Neural progenitor cell (in vitro differentiated cells): ENCODE measurements at places on chromosomes 6 and 20.

DNA sequence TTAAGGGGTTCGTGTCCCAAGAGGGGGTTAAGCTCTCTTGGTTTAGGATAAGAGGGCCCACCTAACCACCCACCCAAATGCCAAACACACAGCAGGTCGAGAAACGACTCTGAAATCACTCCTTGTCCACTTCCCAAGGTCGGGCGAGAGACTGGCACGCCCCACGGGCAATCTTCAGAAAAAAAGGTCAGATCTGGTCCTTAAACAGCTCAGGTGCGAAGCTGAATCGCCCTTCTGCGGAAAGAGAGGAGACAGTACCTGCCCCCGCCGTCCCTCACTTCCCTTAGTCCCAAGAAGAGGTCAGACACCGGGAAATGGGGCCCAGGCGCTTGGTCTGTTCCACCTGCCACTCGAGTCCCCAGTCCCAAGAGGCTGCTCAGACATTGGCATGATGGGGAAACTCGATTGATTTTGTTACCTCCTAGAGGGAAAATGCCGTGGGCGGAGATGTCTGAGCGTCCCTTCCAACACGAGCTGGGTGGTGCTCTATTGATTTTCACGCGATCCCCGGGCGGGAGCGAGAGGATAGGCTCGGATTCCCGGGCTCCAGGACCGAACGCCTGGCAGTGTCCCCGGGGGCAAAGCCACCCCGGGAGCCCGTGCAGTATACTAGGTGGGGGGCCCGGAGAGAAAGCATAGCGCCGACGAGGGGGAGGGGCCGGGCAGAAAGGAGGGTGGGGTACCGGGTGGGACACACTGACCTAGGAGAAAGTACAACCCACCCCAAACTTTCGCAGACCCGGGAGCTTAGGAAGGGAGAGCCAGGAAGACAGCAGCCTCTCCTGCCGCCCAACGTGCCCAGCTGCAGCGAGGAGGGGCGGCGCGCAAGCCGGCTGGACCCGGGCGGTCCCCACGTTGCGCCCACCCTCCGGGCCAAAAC, 1.1 kb upstream of the SAMD5 start:
- peak; percentile 44 for DNase-seq

DNA sequence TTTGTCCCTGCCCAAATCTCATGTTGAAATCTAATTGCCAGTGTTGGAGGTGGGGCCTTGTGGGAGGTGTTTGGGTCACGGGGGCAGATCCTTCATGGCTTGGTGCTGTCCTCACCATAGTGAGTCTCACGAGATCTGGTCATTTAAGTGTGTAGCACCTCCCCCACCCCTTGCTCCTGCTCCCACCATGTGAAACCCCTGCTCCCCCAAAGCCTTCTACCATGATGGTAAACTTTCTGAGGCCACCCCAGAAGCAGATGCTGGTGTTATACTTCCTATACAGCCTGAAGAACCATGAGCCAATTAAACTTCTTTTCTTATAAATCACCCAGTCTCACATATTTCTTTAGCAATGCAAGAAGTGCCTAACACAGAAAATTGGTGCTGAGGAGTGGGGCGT, 19.9 kb upstream of the THBS2 start:
- no peak for DNase-seq

DNA sequence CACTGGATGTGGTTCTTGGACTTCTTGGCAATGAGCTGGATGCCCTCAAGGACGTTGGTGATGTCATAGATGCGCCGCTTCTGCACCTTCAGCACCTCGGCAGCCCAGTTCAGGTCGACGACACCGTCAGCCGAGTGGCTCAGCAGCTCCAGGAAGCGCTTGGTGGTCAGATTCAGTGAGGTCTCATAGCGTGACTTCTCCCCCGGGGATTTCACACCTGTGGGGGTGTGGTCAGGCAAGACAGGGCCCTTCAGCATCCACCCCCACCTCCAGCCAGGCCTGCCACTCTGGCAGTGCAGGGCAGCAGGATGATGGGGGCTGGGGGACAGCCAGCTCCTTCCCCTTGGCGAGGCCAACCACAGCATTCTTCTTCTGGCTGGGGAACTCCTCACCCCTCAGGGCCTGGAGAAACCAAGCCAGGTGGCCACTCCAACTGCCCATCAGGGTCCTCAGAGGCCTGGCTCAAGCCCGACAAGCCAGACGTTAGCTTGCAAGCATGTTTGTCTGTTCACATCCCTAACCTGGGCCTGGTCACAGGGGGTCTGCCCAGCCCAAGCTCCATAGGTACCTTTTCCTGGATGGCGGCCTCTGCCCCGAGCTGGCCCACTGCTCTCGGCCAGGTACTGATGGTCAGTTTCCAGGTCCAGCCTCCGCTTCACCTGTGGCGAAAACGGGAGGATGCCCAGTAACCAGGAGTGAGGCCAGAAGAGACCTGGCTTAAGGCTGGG, 5.7 kb upstream of the NECAB3 start:
- no peak for DNase-seq

GRCh38 chr20:42652266-42652665, 537.4 kb downstream of the PTPRT start:
- no peak for DNase-seq

DNA sequence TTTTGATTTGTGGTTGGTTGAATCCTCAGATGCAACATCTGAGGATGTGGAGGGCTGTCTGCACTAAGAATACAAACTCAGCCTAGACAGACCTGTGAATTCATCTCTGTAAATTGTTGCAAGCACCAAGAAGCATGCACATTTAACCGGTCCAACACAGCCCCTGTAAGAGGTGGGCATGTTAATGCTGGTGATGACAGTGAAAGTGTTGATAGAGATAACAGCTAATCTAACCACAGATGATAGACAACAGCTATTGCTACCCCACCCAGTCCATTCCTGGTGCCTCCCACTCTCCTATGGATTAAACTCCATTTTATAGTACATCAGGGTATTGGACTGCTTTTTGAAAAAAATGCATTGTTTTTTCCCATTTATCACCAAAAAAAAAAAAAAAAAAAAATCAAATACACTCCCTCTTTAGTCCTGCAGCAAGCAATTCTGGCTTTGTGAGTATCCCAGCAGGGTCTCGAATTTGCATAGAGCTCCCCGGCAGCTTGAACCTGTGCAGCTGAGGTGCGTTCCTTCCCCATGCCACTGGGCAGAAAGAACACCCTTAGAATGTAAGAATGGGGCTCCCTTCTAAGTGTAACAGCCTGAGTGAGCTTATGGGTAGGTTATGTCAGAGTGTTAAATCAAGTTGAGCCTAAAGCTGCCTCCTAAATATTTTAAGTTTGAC, 270.9 kb upstream of the JARID2 start:
- peak; percentile 23 for DNase-seq

DNA sequence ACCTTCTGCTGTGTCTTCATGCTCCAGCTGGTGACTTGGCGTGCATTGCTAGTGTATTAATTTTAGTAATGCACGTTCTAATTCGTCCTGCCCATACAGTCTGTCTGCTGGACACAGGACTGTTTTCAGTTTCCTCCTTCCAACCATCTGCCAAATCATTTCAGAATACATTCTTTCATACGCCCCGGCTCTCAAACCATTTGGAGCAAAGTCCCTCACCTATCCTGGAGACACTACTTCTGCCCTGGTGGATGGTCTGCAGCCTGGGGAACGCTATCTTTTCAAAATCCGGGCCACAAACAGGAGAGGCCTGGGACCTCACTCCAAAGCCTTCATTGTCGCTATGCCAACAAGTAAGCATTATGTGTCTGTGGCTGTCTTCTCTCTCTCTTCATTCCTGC, 60.5 kb downstream of the FNDC1 start:
- DNase-seq: peak; percentile 25

DNA sequence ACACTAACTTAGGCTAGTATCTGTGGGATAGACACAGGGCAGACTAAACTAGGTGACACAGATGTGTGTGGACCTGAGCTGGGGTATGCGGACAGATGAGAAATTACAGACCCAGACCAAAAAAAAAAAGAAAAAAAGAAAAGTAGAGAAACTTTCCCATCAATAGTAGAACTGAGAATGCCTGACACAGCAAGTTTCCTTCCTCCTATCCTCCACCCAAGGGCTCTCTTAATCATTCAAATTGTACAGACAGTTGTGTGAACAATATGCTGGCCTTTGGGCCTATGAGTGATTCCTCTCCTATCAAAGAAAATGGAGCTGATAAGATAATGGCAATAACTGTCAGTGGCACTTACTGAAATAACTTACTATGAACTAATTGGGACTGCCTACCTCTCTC, 226.7 kb upstream of the PRDM1 start:
- no peak for DNase-seq

DNA sequence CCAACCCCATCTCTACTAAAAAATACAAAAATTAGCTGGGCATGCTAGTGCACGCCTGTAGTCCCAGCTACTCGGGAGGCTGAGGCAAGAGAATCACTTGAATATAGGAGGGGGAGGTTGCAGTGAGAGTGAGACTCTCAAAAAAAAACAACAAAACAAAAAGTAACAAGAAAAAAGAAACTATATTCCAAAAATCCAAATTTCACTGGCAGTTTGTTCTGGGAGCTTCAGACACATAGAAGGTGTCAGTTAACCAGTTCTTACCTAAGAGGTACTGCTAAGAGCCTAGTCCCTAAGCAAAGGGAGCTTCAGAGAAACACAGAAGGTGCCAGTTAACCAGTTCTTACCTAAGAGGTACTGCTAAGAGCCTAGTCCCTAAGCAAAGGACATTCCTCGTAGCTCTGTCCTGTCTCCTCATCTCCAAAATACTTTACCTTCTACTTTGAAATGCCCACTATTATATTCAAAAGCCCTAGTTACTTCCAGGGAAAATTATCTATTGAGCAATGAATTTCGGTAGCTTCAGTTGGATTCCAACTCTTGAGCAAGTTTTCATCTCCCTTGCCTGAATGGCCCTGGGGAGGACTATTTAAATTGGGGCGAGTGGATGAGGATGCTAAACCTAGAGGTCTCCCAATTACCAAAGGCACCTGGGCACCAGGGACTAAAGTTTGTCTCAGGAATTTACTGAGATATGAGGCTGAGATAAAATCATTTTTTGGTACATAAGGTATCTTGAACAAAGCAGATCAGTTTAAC, 41.0 kb downstream of the HFE start:
- no peak for DNase-seq

GRCh38 chr20:46226602-46227001, 81.7 kb downstream of the CDH22 start:
- DNase-seq: no peak

GRCh38 chr6:116173928-116174327, 48.0 kb upstream of the COL10A1 start:
- DNase-seq: no peak

DNA sequence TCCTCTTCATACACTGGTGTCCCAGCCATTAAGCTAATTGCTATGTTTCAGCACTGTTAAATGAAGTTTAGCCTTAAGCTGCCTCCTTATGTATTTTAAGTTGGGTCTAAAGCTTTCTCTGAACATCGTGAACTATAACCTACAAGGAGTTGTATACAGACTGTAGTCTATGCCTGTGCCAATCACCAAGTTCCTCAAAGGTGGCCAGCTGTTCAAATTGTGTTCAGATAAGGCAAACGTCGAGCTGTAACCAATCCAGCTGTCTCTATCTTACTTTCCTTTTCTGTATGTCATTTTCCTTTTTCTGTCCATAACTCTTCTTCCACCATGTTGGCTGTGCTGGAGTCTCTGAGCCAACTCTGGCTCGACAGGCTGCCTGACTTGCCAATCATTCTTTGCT, 199.6 kb downstream of the OGFRL1 start:
- no peak for DNase-seq

- DNase-seq: no peak
These were observed 140.2 kb upstream of the CARMIL1 start for GRCh38 chr6:25138934-25139415.

DNA sequence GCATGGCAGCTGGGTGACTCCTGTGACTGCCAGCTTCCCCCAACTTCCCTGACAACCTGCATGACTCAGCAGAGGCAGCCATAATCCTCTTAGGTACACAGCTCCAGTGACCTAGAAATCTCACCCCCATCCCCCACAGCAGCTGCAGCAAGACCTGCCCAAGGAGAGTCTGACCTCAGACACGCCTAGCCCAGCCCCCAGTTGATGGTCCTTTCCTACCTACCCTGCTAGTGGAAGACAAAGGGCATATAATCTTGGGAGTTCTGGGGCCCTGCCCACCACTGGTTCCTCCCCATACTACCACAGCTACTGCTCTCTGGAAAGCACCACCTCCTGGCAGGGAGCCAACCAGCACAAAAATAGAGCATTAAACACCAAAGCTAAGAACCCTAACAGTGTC, 90.2 kb downstream of the F13A1 start:
- DNase-seq: peak; percentile 53

DNA sequence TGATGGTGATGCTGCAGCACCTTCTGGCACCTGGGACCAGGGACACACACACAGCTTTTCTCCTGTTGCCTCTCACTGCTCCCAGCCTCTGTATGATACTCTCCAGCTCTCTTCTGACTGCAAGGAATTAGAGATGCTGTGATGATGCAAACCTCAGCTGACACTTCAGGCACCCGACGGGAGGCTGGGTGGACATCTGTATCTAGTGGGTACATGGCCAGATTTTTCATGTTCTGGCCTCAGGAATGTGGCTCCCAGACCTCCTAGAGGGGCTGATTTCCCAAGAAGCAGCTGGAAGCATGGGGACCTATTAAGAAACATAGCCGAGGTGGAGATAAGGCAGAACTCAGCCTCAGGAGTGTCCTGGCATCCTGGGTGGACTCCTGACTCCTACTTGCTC, 6.8 kb upstream of the EPB41L1 start:
- DNase-seq: no peak

DNA sequence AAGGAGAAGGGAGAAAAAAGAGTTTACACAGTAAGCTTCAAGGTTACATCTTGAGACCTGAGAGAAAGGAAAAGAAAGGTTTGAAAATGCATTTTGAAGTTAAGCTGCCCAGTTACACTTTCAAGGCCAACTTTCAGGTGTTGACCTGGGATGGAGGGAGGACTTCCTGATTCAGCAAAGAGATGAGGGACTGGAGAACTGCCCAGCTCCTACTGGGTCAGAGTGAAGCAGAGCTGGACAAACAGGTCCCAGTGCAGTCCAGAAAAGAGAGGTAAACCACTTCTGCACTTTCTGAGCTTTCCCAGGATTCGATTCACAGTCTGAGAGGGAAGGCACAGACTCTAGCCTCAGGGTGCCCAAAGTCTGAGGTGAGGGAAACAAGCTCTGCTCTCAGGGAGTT, 6.0 kb upstream of the TJAP1 start:
- DNase-seq: no peak

- DNase-seq: no peak
These were observed 45.7 kb upstream of the TGM2 start for GRCh38 chr20:38210741-38211140.

DNA sequence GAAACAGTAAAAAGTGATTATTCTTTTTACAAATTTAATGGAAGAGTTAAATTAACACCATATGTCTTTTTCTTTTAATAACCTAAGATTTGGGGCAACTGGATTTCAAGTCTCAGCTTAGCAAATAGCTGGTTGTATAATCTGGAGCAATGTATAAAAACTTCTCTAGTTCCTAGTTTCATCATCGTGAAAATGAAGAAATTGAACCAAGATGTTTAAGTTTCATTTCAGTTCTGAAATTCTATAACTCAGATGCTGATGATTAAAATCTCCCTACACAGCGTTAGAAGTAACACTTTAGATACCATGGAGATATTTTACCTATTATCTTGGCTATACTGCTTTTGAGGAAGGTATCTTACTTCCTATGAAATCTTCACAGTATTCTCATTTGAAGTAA, 252.0 kb downstream of the KIF16B start:
- no peak for DNase-seq

- DNase-seq: no peak
These were observed 116.7 kb downstream of the UNC5CL start for GRCh38 chr6:40922281-40922680.

GRCh38 chr6:45462190-45463134, 84.7 kb upstream of the SUPT3H start:
- DNase-seq: no peak
